ENCODE measurements at places on chromosomes 5 and 9. TPM values are rescaled to one million over a fixed set of nuclear protein-coding genes. Genes with fewer than 3 reads are reported as not detected.

Gene TMEFF1
- polyA plus RNA-seq: 33.0 TPM

- DNase-seq: no peak
Observed at GRCh38 chr5:38381361-38381760, 123.0 kb downstream of the EGFLAM start.

- no peak for DNase-seq
Observed at GRCh38 chr5:92652756-92653155, 928.3 kb downstream of the NR2F1-AS1 start.

GRCh38 chr5:42059291-42059690 is 134.2 kb downstream of the FBXO4 start:
- no peak for DNase-seq

DNA sequence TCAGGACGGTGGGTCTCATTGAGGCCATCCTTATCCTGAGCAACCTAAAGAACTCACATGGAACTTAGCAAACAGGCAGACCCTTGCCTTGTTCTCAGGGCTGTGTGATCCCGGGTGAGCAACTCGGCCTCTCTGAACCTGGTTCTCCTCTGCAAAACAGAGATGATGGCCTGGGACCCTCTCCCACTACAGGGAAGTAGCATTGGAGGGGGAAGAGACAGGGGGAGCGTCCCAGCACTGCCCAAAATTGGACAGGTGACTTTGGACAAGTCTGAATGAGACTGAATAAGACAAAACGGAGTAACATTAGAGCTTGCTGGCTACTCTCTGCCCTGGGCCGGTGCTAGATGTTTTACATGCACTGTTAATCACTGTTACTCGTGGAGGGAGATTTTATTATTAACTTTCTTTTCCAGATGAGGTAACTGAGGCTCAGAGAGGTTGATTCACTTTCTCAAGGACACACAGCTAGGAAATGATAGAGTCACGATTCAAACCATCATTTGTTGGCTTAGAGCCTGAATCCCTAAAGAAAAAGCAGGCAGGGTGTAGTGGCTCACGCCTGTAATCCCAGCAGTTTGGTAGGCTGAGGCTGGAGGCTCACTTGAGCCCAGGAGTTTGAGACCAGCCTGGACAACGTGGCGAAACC is 136.4 kb downstream of the C9orf50 start:
- DNase-seq: no peak

DNA sequence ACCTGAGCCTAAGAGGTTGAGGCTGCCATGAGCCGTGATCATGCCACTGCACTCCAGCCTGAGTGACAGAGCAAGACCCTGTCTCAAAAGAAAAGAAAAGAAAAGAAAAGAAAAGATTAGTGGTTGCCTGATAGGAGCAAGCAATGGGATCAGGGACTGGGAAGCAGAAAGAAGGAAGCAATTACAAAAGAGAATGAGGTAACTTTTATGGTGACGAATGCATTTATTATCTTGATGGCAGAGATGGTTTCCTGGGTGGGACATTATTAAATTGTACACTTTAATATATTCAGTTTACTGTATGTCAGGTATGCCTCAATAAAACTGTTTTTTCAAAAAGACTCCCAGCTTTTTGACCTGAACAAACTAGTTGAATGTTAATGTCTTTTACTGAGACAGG is 7.5 kb upstream of the PFDN1 start:
- DNase-seq: no peak

Data from cardiac muscle cell (in vitro differentiated cells and primary cell).